NCI-H526 treated with DMSO at 0.1 percent for 48 hours (cell line): ENCODE measurements at places on chromosomes 16 and 17.

GRCh38 chr16:56547120-56547948 lies 17.5 kb upstream of the MT4 start:
- DNase-seq = no peak

DNA sequence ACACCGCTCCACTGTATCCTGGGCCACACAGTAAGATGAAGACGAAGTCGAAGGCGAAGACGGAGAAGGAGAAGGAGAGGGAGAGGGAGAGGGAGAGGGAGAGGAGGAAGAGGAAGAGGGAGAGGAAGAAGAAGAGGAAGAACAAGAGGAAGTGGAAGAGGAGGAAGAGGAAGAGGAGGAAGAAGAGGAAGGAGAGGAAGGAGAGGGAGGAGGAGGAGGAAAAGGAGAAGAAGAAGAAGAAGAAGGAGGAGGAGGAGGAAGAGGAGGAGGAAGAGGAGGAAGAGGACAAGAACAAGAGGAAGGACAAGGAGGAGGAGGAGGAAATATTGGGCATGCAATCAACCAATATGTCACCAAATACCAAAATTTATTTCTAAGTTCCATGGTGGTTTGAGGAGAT lies 149.5 kb upstream of the ERCC4 start:
- no peak for DNase-seq

- no peak for DNase-seq
Measured at GRCh38 chr16:73053364-73054124, 5.6 kb upstream of the ZFHX3 start.

DNA sequence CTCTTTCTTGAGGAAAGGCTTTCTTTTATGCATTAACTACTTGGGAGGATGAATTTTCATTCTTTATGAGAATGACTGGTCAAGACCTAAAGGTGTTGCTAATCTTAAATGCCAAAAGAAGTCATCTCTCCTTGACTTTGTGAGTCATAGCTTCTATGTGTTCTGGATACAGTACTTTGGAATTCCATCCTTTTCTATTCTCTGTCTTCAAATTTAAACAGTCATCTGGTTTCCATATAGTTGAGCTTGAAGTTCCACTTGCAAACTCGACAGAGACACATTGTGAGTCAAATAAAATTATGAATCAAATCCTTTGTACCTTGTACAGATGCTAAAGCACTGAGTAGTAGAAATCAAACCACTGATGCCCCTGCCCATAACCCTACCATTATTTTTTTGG lies 271.9 kb upstream of the PMFBP1 start:
- DNase-seq = no peak

- no peak for DNase-seq
Measured at GRCh38 chr17:68006797-68007196, 10.5 kb upstream of the C17orf58 start.
